ENCODE measurements at places on chromosomes 4 and X.

DNA sequence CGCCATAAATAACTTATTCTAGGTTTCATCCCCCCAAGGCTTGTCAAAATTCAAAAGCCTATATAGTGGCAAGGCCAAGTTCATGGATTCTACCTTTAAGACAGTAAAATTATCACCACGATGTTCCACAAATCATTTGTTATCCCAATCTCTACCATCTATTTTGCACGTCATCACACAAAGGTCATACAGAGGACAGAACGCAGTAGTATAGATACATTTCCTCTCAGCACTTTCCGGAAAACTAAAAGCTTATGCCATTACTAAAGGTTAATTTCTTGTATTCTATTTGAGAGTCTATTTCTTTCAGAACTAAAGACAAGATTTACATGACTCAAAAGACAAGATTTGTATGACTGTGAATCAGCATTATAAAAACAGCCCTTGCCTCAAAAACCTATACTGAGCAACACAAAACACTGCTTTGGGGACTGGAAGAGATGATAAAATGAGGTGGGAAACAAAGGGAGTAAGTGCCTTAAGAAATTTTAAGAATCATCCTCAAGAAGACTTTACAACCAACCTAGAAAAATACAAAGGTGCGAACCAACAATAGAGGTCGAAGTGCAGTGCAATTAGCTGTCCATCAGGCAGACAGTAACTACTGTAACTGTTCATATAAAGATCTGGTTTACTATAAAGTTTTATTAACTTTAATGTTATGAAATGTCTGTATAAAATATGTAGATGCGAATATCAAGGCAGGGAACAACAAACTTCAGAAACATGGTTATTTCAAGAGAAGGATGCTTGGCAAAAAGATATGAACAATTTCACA, 7.6 kb downstream of the UBE2D3 start:
- DNase-seq: no peak

DNA sequence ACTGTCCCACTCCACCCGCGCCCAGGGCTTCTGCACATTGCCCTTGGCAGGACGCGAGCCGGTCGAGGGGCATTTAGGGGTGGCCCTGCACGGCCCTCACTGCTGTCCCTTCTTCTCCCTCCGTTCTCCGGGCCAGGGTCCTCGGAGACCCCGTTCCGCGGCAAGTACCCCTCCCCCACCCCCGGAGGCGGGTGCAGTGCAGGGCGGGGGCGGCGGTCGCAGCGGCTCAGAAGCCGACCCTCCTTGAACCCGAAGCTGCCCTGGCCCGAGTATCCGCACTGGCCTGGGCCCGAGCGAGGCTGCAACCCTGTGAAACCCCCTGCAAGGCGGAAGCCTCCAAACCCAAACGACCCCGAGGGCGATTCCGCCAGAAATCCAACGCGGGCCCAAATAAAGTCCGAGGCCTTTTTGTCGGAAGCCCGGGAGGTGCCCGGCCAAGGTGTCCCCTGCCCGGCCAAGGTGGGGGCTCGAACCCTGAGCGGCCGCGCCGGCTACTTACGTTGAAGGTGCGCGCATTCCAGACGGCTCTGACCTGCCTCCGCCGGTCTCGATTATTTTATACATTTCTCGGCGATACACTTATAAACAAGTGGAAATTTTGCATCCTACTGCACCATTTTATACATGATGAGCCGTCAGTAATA, 53.1 kb upstream of the TMEM33 start:
- no peak for DNase-seq

- no peak for DNase-seq
Measured at GRCh38 chrX:78769946-78770345, 22.4 kb downstream of the LPAR4 start.

GRCh38 chr4:41427931-41428600, 109.9 kb upstream of the LIMCH1 start:
- DNase-seq: no peak

- no peak for DNase-seq
Measured at GRCh38 chrX:110795645-110796406, at the start of gene CHRDL1. TSS of gene CHRDL1 (minus strand) at chrX:110795817. CDS start at chrX:110792181, 3,636 bp downstream.
